NCI-H187 treated with DMSO at 0.1 percent for 48 hours (cell line): ENCODE measurements at places on chromosomes 7 and 10.
A peak's percentile ranks its signal among the peaks of the same experiment; 100 is the strongest.

GRCh38 chr7:83878614-83879013, 229.7 kb upstream of the SEMA3E start:
- DNase-seq = no peak

GRCh38 chr7:90430614-90431460, 27.6 kb downstream of the CLDN12 start:
- DNase-seq = no peak

DNA sequence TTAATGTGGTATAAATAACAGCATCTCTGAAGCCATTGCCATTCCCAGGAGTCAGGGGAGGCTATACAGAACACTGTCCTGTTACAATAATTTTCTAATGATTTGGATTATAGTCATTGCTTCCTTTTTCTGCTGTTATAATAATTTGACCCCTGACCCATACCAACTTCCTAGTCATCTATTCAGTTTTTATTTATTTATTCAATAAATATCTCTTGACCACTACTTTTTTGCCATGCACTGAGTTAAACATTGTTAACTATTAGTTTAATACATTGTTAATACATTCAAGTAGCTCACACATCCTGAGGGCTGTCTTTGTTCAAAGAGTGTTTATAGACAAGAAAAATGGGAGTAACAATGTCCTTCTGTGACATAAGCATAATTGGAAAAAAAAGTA, 235.5 kb upstream of the MEOX2 start:
- DNase-seq = no peak

DNA sequence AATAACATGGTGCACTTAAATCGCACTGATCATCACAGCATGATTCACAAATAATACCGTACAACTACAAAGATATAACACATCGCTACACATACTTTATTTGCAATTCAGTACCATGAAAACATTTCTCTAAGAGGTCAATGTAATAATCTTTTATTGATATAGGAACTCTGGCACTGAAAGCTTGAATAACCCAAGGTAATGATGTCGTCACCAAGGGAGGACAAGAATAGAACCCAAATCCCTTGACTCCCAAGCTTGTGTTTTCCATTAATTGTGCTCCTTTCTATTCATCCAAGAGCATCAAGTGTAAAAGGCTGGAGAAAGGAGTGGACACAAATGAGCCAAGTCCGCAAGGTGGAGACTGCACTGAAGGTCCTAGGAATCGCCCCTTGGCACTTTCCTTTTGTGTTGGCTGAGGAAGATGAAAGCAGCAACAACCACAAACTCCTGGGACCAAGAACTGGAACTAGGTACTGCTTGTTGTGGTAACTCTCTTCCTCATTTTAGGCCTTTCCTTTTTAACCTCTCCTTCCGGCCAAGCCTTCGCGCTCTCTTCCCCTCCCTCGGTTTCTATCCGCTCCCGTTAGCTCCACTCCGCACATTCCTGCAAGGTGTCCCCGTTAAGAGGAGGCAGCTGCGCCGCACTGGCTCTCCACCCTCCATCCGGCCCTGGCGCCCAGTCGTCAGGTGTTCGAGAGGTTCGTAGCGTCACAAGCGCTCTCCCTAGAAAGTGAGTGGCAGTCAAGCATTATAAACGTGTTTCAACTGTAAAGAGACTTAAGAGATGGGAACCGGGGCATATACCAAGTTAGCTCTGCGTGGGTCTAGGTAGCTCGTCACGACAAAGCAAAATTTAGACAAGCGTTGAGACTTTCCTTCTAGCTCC, 1.0 kb upstream of the CBLL1 start:
- DNase-seq = peak; percentile 83

GRCh38 chr7:74324531-74325209, 35.5 kb downstream of the CLIP2 start:
- no peak for DNase-seq

DNA sequence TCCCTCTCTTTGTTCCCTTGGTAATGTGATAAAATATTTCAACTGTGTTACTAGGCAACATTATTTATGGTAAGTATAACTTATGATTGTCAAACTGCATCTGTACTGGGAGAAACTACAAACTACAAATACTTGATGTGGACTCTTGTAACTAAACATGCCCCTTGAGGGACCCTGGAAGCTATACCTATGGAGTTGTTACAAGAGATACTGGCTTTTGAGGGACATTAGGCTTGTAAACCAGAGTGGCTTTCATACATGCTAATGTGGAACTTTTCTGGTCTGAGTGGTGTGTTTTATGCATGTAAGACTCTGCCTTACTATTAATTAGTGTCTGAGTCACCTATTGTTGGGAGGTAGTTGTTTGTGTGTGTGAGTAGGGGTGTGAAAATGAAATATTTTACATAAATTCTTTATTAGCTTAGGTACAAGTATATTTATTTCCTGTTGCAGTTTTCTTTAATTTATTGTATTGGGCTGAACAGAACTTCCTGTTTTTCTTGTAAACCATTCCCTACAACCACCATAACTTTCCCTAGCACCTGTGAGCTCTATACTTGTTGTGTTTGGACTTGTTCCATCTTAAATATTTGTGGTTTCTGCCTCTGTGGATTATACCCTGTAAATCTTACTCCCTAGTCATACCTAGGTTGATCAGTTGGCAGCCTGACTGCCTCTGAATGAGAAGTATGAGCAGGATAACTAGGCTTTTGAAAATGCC, 49.8 kb downstream of the STK31 start:
- DNase-seq = no peak

DNA sequence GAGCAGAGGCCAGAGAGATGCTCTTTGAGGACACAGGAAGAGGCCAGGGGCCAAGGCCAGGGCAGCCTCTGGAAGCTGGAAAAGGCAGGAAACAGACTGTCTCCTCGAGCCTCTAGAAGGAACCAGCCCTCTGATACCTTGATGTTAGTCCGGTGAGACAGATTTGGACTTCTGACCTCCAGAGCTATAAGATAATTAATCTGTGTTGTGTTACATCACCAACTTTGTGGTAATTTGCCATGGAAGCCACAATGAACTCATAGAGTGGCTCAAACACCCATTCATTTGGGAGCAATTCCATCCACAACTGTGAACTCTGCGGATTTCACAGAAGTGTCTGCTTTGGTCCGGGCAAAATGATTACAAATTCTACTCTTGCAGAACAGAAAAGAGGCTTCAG, 48.7 kb downstream of the OAT start:
- no peak for DNase-seq

DNA sequence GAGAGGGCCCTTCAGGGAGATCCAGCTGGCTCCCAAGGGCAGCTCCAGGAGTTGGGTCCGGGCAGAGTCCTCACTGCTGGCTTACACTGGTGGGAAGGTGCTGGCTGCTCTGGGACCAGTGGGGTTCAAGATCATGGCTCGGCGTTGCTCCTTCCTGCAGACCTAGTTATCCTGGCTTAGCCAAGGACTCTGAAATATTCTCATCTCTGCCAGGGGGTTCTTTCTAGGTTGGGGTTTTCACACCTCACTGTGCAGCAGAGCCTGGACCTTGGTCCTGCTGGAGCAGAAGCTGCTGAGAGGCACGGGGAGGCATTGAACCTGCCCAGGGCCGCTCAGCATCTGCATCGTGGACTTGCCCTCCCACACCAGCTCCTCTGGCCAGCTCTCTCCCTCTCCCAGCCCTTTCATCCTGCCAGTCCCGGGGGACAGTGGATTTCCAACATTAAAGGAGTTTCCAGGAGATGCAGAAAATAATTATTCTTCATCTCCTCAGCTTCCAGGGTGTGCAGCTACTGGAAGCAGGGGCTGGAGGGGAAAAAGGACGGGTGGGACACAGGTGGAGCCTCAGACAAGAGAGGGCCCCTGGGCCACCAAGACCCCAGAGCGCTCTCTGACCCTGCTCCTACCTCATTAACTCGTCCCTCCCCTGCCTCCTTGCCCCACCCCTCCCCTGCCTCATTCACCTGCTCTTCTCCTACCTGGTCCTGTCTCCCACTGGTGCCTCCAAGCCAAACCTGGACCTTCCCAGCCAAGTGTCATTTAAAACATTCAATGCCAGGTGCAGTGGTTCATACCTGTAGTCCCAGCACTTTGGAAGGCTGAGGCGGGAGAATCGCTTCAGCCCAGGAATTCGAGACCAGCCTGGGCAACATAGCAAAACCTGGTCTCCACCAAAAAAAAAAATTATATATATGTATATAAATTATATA, 42.5 kb downstream of the JAKMIP3 start:
- no peak for DNase-seq

- no peak for DNase-seq
These were observed 465.4 kb downstream of the ETV1 start for GRCh38 chr7:13524076-13524475.

DNA sequence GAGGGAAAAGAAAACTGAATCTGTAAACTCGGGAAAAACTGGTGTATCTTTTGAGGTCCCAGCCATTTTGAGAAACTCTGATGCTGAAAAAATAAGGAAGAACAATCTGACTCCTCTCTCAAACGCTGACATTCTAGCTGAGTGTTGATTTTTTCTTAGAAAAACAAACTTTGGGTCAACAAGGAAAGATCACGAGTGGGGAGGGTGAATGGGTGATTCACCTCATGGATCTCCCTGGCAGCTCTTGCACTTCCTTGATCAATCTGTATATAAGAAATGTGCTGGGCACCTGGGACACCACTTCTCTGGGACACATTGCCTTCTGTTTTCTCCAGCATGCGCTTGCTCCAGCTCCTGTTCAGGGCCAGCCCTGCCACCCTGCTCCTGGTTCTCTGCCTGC, at the start of gene PIP:
Gene PIP (plus strand): TSS at position 297 of the 400 bp plus-strand sequence. CDS start 40 bp downstream, at position 337.
- DNase-seq = no peak

- DNase-seq = no peak
These were observed 598.3 kb upstream of the GALNT17 start for GRCh38 chr7:70533614-70534013.

GRCh38 chr10:11573497-11573896, 38.0 kb downstream of the USP6NL start:
- no peak for DNase-seq

- no peak for DNase-seq
These were observed 16.5 kb downstream of the RGR start for GRCh38 chr10:84261236-84261915.

DNA sequence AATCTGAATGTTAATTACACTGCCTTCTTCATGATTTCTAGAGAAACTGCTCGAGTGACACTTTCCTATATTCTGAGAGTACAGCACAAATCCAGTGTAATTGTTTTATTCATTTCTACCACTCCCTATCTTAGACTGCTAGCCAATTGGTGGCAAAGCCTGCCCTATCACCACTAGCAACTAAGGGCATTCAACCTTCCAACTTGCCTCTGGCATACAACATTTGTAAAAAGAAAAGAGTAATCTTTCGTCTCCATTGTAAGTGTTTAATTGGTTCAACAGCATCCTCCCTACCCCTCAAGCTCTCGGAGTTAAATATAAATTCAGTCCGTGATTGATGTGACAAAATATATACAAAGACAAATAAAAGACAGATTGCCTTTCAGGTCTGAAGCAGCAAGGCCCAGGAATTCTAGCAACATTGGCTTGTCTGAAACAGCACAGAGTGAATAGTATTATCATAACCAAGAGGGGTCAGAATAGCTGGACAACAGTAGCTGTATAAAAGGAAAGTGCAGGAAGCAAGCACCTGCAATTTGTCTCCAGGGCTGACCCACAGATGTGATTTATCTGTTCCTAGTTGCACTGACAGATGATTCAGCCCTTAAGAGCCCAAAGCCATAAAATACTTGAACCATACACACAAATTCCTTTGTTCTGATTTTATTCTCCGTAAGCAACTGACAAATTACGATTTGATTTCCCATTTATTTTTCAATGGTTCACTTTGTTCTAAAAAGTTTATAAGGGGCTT, 47.6 kb upstream of the ANKRD1 start:
- DNase-seq = no peak

- DNase-seq = no peak
These were observed 21.8 kb downstream of the NT5C2 start for GRCh38 chr10:103171278-103171677.

- no peak for DNase-seq
These were observed 16.7 kb upstream of the FRA10AC1 start for GRCh38 chr10:93718937-93719725.

DNA sequence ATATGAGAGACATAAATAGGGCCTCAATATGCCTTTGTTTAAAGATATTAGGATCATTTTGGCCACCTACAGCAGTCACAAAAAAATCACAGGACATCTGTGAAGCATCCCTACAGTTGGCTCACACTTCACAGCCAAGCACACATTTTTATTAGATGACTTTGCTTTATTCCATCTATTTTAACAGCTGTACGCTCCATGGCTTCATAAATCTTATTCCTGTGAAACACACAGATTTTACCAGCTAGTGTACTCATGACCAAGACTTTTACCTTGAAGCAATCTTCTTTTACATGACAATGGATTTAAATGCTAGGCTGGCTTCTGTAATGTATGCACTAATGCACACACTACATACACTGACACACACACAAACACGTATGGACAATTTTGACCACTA, 254.8 kb upstream of the PITRM1 start:
- DNase-seq = no peak

- no peak for DNase-seq
These were observed 154.8 kb upstream of the PRR15 start for GRCh38 chr7:29408841-29409243.
